ENCODE measurements at places on chromosomes 12 and 14.
A peak's percentile ranks its signal among the peaks of the same experiment; 100 is the strongest.

DNA sequence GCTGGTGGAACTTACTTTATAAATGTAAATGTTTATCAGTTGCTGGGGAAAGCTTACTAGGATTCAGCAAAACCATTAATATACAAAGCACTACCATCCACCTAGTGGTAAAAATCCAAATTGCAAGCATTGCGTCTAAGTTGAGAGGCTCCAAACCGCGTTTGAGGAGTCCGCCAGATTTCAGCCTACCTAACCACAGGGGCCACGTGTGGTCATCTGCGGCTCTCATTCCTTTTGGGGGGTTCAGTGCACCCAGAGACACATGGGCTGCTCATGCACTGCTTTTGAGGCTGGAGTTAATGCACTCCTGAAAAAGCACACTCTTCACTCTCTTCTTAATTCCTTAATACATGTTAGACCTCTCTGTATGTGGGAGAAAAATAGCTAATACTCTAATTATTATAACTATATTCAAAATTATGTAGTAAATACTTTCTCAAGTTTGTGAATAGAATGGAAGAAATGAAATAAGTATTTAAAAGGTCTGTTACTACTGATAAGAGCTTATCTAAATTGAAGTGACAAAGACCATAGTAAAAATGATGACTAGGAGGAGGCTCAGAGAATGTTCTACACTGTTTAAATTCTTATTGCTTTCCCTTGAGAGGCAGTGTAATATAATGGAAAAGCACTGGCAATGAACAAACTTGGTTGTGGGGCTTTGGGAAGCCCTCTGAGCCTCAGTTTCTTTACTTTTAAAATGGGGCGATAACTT, 41.4 kb upstream of the MANSC4 start:
- peak; percentile 66 for DNase-seq

DNA sequence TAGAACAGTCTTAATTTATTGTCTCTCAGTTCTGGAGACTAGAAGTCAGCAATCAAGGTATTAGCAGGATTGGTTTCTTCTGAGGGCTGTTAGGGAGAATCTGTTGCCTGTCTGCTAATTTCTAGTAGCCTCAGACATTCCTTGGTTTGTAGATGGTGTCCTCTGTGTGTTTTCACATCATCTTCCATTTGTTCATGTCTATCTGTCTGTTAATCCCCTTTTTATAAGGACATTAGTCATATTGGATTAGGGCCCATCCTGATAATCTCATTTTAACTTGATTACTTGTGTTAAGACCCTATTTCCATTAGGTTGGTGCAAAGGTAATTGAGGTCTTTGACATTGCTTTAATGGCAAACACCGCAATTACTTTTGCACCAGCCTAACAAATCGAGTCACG, 34.3 kb downstream of the TBC1D15 start:
- DNase-seq = no peak

GRCh38 chr12:2664721-2665577, 129.8 kb upstream of the FKBP4 start:
- no peak for DNase-seq

DNA sequence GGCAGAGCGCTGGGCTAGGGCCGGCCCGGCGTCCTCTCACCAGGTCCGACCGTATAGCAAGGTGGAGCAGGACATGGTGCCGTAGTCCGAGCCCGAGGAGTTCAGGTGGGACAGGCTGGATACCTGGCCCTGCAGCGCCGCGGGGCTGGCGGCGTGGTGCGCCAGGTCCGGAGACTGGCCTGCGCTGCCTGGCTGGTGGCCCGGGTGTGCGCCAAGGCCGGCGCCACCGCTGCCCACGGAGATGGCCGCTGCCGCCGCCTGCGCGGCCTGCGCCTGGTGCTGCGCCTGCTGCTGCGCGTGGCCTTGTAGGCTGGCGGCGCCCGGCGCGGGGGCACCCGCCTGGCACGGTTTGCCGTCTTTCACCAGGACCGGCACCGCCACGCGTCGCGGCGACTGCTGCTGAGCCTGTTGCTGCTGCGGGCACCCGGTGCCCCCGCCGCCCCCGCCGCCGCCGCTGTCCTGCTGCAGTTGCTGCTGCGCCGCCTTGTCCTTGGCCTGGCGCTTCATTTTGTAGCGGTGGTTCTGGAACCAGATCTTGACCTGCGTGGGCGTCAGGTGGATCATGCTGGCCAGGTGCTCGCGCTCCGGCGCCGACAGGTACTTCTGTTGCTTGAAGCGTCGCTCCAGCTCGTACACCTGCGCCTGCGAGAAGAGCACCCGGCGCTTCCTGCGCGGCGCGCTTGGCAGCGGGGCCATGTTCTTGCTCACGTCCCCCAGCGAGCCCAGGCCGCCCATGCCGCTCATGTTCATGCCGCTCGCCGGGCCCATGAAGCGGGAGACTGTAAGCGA, 2.6 kb downstream of the NKX2-1 start:
- peak; percentile 50 for DNase-seq

DNA sequence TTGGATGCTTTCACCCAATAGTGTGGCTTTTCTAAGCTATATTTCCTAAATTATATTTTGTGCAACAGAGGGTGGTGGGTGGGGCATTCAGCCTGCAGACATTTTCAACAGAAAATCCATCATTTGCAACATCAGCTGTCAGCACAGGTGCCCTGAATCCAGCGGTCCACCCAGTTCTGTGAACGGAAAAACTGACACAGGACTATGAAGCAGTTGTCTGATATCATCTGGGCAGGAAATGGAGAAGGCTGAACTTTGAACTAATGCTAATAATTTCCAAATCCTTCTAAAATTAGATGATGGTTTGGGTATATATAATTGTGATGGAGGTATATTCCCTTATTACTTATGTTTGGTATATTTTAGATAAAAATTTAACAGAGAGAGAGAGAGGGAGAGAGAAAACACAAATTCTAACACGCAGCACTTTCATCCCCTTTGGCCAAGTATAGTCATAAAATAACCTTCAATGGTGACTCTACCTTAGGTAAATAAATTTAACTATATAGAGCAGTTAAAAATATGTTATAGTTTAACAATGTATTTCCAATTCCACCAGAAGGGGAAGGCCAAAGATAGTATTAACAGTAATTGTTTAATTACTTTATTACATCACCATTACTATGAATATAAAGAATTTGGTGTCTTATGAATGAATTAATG, 58.3 kb upstream of the PTPRB start:
- DNase-seq = no peak

DNA sequence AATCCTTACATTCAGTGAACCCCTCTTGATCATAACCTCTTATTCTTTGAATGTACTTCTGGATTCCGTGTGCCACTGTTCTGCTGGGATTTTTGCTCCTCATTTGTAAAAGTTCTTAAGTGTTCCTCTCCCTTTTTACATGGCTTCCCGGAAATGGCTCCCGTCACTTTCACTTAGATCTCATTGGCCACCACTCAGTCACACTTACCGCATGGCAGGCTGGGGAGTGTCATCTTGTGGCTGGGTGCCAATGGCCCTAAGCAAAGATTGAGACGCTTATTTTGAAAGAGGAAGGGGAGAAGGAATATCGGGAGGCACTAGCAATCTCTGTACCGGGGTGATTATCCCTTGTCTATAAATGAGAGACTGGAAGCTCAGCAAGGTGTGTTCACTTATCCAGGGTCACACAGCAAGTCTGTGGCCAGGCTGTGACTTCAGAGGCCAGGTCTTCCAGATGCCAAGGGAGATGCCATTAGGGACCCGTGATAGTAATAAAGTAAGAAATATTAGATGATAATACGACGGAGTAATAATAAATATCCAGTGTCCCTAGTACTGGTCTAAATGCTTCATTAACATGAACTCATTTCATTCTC, 68.8 kb downstream of the RNFT2 start:
- no peak for DNase-seq
